Myocyte (in vitro differentiated cells): ENCODE measurements at places on chromosomes 1 and 21.
A peak's percentile ranks its signal among the peaks of the same experiment; 100 is the strongest.

GRCh38 chr1:2601721-2602303 lies 15.2 kb downstream of the PRXL2B start:
- DNase-seq, result no peak

DNA sequence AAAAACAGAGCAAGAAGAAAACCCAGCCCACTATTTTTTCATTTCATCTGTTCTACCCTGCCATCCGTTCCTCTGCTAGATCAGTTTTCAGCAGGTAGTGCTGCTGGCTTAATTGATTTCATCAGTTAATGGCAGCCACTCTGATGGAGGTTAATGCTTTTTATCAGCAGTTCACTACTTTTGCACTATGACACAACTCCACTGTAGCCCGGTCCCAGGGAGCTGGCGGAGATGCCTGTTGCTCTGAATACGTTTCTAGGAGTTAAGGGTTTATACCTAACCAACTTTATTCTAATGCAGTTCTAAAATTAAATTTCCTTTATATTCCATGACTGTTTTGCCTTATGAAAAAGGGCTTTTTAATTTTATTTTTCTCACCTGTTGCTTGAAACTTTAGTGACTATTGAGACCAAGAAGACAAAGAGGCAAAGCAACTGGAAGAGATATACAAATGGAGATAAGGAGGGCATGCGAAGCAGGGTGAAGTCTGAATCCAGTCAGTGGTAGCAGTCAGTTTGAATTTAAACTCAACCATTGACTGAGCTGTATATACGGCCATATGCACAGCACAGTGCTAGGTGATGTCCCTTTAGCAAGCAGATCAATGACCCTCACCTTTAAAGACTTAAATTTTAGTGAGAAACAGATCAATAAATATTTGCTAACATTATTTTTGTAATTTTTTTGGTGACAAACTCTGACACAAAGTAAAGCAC lies 477.9 kb downstream of the LMO4 start:
- DNase-seq, result no peak

DNA sequence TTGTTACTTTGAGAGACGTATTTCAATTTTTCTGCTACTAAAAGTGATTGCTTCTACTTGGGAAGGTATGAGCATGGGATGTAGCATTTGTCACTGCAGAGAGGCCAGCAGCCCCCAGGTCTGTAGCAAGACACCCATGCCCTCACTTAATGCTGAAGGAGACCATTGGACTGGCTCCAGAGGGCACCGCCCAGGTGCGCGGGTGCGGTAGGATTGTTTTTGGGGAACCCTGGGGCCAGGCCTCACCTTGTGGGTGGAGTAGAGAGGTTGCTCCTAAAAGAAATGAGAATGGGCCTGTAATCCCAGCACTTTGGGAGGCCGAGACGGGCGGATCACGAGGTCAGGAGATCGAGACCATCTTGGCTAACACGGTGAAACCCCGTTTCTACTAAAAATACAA lies 30.6 kb upstream of the IFNGR2 start:
- no peak for DNase-seq

DNA sequence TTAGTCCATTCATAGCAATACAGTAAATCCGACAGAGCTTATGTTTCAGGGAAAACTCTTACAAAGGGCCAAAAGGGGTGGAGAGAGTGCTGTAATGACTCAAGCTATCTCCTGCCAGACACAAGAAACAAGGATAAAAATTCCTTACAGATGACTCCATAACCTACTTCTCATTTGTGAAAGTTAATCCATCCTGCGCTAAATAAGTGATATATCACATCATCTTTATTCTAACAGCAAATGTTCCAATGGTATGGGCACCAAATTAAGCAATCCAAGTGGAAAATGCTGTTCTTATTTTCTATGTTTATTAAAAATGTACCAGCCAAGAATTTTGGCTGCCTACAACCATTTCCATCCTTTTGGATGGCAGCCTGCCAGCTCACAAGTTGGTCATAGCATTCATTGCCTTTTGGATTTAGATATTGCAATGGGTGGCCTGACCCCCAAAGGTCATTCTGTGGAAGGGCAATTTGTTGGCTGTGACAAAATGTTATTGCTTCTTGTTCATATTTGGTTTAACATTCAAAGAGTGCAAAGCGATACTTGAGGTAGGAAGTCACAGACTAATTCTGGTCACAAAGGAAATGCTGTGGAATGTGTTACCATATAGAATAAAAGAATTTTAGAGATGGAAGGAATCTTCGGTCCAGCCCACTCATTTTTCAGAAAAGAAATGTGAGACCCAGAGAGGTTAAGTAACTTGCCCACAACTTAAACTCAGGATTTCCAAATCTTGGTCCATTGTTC lies 2.8 kb upstream of the ENAH start:
- peak; percentile 83 for DNase-seq

DNA sequence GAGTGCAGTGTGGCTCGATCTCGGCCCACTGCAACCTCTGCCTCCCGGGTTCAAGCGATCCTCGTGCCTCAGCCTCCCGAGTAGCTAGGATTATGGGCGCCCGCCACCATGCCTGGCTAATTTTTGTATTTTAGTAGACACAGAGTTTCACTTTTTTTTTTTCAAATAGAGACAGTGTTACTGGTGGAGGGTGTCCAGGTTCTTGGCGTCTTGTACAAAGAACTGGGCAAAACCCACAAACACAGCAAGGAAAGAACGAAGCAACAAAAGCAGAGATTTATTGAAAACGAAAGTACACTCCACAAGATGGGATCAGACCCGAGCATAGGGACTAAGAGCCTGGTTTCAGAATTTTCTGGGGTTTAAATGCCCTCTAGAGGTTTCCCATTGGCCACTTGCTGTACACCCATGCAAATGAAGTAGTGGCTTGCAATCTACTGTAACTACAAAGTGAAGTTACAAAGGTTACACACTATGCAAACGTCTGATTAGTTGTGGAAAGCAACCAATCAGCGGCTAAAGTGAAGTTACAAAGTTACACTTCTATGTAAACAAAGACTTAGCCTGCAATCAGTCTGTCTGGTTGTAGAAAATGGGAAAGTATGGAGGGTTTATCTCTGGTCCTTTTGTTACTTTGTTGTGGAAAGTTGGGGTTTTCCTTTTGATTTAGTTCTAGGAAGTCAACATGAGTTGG lies 199.1 kb downstream of the DYRK1A start:
- peak; percentile 66 for DNase-seq

- DNase-seq, result no peak
Measured at GRCh38 chr1:17546946-17547670, 7.6 kb downstream of the ARHGEF10L start.

GRCh38 chr21:41065539-41065938 lies 102.4 kb upstream of the BACE2 start:
- no peak for DNase-seq

DNA sequence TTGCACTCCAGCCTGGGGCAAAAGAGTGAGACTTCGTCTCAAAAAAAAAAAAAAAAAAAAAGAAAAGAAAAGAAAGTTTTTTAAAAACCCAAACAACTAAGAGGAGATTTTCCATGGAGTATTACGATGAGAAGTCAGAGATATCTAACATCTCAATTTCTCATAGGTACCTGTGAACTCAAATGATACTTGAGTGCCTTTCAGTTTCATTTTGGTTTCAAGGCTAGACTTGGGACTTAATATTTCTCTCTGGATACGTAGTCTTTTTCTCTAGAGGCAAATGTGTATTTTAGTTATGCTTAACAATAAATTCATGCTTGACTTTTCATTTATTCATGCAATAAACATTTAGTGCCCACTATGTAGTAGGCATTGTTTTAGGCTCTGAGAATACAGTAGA lies 15.0 kb downstream of the ZYG11B start:
- no peak for DNase-seq

- DNase-seq, result no peak
Measured at GRCh38 chr1:100050139-100050538, 80.3 kb downstream of the SLC35A3 start.

DNA sequence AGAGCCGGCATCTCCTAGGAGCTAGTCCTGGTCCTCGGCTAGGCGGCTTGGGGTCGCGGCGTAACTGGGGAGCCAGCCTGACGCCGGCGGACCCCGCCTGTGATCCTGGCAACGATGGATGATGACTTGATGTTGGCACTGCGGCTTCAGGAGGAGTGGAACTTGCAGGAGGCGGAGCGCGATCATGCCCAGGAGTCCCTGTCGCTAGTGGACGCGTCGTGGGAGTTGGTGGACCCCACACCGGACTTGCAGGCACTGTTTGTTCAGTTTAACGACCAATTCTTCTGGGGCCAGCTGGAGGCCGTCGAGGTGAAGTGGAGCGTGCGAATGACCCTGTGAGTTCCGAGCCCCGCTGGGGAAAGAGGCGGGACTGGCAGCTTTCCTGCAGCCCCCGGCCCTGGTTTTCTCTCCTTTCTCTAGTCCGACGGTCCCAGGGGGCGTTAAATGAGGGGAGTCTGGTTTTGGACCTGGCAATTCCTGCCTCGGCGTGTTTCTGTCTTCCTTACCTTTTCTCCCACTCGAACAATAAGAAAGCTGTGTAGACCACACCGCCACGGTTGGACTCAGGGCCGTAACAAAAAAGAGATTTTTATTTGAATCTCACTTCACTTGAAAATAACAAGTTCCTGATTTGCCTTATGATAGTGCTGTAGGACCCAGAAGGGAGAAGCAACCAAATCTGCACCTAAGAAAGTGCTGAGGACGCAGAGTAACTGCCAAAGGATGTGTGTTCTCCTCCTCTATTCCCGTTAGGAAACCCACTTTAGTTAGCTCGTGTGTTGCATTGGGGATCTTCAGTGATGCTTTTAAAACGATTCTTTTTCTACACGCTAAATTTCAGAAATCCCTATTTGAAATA lies at the start of gene SPRTN:
Gene SPRTN (plus strand): TSS at position 24 of the 859 bp plus-strand sequence. CDS start 91 bp downstream, at position 115.
- peak; percentile 6 for DNase-seq

- DNase-seq, result no peak
Measured at GRCh38 chr1:79587229-79587628, 580.7 kb upstream of the ADGRL4 start.

DNA sequence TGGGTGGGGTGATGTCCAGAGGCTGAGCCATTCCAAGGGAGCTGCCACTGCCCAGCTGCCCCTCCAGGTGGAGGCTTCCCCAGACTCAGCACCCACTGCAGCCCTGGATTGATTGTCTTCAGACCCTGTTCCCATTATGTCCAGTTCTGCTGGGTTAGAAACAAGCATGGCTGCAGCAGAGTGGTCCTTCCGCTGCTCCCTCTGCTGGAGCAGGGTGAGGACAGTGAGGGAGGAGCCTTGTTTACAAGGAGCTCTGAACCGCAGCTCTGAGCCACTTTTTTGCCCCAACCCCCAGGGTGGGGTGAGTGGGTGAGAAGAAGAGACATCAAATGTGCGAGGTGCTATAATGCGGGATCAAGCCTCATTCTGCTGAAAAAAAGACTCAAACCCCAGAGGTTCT lies 2.3 kb downstream of the TNNT2 start:
- peak; percentile 61 for DNase-seq

GRCh38 chr1:109787211-109787844 lies 23.6 kb upstream of the EPS8L3 start:
- no peak for DNase-seq

DNA sequence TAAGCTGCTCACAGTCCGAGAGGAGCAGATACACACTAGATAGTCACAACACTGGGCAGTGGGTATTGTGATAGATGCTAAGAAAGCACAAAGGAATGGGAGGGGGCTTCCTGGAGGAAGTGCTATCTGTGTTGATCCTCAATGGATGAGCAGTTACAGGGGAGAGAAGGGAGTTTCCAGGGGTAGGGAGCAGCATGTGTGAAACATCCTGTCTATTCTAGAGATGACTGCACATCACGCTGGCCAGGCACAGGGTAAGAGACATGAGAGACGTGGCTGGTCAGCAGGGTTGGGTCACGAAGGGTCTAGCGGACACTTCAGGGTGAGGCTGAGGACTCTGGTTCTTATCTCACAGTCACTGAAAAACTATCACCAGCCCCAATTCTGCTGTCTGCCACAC lies 235.2 kb downstream of the TRABD2B start:
- no peak for DNase-seq

DNA sequence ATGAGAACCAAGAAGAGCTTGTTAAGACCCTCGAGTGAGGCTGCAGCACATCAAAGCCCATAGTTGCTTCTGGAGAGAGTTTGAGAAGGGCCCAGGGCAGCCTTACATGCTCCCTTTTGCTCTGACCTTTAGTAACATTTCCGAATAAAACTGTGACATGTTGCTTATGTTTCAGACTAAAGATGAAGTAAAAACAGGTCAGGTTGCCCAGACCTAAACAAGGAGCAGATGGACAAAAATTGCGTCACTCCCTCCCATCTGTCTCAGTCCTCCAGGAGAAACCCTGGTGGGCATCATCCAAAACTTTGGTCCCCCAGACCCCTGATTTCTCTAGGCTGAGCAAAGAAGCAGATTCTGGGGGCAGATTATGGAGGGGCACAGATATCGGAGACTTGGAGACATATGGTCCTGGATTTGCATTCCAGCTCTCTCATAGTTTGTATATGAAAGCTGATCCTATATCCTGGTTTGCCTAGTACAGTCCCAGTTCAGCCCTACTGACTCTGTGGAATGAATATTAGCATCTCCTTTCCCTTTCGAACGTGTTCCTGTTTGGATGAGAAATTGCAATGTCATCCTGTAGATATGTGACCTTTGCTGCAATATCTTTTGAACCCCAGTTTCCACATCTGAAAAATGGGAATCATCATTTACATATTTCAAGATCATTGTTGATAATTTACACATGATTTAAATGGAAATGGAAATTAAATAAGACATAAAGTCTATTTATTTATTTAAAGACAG lies 304.9 kb upstream of the USP24 start:
- no peak for DNase-seq

DNA sequence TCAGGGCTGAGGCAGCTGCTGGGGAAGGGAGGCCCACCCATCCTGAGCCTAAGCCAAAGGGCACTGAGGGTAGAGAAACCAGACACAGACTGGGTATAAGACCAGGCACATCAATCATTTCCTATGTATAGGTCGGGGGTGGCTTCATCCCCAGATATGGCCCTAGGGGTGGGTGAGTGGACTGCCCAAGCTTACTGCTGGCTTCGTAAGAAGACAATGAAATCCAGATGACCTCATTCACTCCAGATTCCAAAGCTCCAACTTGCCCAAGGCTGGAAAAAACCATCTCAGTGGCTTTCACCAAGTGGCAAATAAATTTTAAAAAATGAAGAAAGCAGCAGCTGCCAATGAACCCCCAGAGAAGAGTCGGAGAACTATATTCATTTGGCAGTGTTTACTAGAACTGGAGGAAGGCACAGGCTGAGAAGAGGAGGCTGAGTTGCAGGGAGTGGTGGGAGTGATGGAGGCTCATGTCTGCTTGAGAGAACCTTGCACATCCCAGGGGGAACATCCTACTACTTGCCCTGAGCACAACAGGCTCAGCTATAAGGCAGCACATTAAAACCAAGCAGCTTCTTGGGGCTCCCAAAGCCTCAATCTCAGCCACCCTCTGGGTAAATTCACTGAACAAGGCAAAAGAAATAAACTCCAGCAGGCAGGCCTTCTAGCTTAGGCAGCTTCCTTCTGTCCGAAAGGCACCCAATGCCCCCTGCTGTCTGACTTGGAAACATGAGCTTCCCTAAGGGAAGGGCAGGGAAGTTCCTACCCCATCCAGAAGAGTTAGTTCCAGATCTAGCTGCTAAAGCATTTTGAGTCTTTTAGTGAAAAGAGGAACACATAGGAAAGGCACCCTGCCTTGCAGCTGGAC lies 14.1 kb downstream of the PEA15 start:
- DNase-seq, result peak; percentile 81

GRCh38 chr1:25729790-25730644 lies 70.0 kb upstream of the SELENON start:
- DNase-seq, result peak; percentile 89

GRCh38 chr1:11999236-11999635 lies 19.0 kb downstream of the MFN2 start:
- DNase-seq, result no peak

- no peak for DNase-seq
Measured at GRCh38 chr1:94738371-94738770, 81.8 kb upstream of the SLC44A3 start.

GRCh38 chr1:28258628-28259251 lies 578 bp upstream of the SESN2 start:
- DNase-seq, result no peak
